ENCODE measurements at places on chromosomes 1 and 21.
A peak's percentile ranks its signal among the peaks of the same experiment; 100 is the strongest.

GRCh38 chr1:246608616-246609376, 42.5 kb downstream of the CNST start:
- DNase-seq = peak; percentile 11

DNA sequence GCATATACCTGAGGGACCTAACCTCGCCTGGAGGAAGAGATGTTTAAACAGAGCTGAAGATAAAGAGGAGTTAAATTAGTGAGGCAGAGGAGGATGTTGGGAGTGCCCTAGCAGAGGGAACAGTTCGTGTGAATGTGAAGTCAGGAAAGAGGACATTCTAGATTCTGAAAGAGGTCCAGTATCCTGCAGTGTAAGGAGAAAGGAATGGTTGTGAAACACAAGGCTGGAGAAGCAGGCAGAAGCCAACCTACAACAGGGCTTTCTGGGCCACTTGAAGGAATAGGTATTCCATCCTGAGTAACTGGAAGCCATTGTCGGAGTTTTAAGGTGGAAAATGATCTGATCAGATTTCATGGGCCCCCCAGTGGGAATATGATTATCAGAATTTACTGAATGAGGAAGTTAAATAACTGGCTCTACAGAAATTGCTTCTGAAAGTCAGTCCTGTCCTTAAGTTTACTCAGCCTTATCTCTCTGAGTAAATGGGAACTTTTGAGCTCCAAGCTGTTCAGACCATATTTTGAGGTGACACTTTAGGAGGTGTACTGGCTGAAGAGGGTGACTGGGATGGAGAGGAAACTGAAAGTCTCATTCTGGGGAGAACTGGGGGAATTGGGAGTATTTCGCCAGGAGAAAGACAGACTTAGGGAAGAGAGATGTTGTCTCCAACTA, 24.4 kb upstream of the FAAH start:
- DNase-seq = no peak

DNA sequence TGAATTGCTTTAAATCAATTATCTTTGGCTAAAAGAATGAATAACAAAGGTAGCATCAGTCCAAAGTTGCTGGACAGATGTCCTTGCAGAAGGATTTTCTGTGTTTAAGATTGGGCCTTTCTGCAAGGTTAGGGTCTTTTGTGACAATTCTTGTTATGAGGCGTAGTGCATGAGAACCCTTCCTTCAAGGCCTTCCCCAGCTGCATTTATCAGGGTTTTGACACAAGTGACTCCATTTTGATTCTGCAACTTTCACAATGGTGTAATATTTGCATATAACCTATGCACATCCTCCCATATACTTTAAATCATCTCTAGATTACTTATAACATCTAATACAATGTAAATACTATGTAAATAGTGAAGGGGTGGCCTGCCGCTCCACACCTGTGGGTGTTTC, 1.1 kb upstream of the SETD4 start:
- no peak for DNase-seq

- no peak for DNase-seq
Observed at GRCh38 chr1:100543640-100544039, 5.7 kb downstream of the GPR88 start.

- no peak for DNase-seq
Observed at GRCh38 chr1:94542088-94542870, 720 bp upstream of the F3 start.

GRCh38 chr1:175273376-175274031, 80.9 kb upstream of the KIAA0040 start:
- DNase-seq = no peak

GRCh38 chr1:154186177-154186576, 5.7 kb downstream of the TPM3 start:
- peak; percentile 30 for DNase-seq

DNA sequence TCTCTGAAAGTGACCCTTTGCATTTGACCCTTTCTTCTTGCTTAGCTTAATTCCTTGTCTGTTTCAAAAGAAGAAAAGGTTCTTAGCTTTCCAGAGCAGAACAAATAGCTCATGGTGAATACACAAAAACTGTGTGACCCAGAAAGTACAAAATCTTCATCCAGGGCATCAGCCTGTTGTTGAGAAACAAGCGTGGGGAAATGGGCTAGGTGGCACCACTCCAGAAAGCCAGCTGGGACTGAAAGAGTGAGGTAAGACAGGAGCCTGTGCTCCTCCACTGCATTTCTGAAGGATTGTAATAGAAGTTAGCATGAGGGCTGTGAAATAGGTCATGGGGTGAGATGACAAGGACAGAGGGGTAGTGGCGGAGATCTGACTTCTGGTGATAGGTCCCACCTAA, 45.8 kb downstream of the CYP2J2 start:
- DNase-seq = no peak

DNA sequence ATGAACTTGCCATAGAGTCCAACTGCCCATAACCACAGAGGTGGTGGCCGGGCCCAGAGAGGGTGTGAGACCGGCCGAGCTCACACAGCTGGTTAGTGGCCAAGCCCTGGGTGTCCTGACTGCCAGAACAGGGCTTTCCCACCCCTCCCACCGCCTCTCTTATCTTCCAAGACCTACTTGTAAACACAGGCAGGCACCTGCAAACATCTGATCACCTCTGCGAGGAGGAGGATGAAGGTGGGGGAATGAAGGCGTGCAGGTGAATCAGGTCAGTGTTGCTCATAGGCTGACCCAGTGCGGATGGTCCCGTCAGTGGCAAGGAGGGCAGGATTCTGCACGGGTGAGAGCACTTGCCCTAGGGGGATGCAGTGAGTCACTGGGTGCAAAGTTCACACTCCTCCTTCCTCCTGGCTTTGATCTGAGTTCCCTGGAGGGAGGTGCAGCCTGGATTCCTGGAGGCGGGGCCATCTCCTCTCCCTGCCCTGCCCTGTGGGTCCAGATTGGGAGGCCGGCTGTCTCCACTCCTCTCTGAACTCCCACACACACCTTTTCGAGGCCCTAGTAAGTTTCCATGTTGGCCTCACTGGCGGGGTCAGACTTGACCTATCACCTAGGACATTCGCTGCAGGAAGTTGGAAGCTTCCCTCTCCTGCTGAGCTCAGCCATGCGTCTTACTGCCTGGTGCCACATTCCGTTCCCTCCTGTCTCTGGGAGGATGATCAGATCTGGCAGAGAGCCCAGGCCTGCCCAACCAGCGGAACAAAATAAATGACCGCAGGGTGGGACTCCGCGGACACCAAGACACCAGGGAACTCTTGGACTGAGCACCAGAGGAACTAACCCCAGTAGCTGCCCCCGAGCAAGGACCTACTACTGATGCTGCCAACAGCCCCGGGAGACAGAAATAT, 7.3 kb downstream of the UQCRHL start:
- DNase-seq = no peak

DNA sequence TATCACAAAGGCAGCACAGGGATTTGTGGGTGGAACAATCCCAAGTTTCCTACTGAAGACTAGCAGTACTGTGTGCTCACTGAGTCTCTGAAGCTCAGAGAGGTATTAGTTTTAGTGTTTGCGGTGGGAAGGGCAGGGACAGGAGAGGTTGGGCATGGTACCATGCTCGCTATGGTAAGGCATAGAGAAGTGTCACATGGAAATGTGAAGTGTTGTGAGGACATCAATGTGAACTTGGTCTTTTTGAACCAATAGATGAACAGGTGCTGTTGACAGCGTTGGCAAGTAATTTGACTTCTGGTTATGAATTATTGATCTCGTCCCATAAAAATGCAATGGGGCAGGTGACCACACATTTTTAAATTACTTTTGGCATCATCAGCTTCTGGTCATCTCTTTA, 55.8 kb upstream of the ADAMTS1 start:
- no peak for DNase-seq

GRCh38 chr21:36255663-36256062, 64.3 kb upstream of the MORC3 start:
- DNase-seq = no peak

DNA sequence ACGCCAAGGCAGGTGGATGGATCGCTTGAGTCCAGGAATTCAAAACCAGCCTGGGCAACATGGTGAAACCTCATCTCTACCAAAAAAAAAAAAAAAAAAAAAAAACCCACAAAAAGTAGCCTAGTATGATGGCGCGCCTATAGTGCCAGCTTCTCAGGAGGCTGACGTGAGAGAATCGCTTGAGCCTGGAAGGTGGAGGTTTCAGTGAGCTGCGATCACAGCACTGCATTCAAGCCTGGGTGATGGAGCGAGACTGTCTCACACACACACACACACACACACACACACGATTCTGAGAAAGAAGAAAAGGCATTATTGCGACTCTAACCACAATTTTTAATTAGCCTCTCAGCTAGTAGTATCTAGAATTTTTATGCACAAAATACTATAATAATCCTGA, 86.5 kb downstream of the RASAL2 start:
- DNase-seq = no peak

DNA sequence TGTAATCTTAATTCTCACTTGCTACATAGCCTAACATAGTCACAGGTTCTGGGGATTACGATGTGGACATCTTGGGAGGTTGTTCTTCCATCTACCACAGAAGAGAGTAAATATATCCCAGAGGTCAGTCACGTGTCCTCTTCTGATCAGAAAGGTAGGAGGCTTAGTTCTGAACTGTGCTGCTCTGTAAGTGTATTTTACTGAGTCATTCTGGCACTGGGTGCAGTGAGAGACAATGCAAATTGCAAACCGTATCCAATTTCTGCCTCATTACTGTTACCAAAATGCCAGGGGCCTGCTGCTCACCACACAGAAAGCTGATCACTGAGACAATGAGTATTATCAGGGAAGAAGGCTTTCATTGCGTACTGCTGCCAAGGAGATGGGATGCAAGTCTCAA, 104.0 kb downstream of the GABPA start:
- DNase-seq = no peak

DNA sequence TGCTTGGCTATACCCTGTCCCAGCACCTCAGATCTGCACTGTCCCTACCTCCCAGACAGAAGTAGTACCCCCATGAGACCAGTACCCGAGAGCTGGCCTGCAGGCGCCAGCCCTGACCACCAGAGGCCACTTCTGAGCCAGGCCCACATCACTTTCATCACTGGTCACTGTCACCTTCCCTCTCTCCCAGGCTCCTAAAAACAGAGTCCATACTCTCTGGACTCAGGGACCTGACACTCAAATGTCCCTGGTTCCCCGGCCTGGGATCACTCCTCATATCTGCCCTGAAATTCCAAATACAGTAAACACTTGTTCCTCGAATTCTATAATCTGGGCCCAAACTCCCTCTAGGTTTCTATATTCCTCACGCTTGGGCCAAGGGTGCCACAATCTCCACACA, 18.7 kb downstream of the TMEM53 start:
- no peak for DNase-seq

DNA sequence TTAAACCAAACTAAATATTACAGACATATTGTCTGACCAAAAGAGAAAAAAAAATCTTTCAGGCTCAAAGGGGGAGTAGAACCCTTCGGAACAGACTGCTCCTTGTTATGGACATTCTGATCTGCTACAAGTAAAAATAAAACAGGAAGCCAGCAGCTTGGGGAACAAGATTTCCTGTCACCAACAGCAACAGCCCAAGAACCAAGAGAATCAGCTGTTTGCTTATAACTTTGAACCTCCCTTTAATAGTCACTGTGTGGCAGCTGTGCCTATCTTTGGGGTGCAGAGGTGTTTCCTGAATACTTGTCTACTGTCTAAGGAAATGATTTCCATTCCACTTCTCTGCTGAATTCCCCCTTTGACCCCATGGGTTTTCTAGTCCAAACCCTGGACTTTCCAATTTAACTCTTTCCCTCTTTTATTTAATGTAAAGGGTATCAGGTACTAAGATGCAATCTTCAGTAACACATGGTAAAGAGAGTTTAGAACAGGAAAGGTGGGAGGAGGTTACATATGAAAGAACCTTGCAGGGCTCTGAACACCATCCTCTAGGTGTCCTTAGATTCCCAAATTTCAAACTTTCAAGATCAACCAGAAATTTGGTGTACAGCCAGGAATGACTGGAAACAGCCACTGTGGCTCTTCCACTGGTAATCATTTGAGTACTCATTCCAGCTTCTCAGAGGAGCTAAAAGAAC, 38.6 kb downstream of the GPR3 start:
- DNase-seq = no peak

DNA sequence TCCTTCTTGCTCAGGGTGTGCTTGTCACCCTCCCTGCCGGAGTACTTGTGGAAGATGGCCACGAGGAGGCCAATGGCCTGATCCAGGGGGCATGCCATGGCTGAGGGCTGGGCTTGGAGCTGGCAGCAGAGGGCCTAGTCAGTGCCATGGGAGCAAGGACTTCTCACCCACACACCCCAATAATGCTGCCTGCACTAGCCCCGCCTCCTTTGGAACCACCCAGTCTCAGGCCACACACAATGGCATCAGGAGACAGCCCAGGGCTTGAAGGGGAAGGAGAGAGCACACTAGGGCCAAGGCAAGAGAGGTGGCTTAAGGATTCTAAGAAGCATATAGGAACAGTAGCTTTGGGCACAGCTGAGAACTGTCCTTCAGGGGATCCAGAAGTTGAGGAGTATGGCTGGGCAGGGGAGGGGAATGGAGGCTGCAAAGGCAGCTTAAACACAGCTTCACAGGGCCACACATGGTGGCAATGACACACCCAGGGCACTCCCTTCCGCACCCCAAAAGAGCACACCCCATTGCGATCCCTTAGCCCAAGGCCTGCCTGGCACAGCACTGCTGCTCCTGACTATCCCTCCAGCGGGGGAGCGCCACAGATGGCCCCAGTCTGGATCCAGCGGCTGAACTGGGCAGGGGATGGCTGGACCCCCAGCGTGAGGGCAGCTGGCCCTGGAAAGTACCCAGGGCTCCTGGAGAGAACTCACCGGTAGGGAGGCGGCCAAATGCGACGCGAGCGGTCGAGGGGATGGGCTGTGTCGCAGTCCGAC, at the start of gene S100A6:
TSS of gene S100A6 (minus strand) at position 750 of the 770 bp plus-strand sequence. CDS start at position 98, 652 bp downstream.
- peak; percentile 28 for DNase-seq

- no peak for DNase-seq
Observed at GRCh38 chr1:168636642-168637111, 60.3 kb downstream of the XCL1 start.

DNA sequence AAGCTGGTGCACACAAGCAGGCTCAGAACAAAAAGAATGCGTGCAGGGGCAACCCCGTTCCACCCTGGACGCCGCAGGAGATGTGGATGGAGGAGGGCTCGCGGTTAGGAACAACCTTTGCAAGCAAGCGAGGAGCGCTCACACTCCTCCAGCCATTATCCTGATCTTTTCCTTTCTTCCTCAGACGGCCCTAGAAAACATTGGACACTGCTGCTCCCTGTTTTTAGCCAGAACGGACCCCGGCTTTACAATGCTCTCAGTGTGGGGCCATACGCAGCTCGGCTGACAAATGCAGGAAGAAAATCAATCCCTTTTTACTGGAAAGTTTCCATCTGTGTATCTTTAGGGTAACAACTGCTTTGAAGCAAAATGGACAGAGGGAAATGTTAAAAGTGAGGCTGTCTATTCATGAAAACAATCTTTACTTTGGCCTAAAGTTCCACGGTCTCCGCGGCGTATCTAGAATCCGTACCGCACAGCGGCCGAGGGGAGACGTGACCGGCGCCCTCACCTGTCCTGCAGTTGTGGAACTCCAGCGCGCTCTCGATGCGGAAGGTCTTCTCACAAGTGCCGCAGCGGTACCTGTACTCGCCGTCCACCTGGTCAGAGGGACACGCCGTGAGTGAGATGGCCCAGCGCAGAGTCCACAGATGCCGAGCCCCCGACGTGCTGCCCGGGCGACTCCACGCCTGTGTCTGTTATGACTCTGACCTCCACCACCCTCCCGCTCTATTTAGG, 44.0 kb downstream of the PRDM15 start:
- DNase-seq = no peak

- peak; percentile 51 for DNase-seq
Observed at GRCh38 chr1:153422450-153423068, 6.2 kb downstream of the S100A7A start.

- DNase-seq = no peak
Observed at GRCh38 chr21:31872452-31873274, at the start of gene HUNK. TSS of gene HUNK (plus strand) at chr21:31873020. CDS start at chr21:31873675, 655 bp downstream.
